ENCODE measurements at places on chromosomes 13 and 19.

- no peak for DNase-seq
Observed at GRCh38 chr13:80214521-80214991, 126.4 kb downstream of the SPRY2 start.

DNA sequence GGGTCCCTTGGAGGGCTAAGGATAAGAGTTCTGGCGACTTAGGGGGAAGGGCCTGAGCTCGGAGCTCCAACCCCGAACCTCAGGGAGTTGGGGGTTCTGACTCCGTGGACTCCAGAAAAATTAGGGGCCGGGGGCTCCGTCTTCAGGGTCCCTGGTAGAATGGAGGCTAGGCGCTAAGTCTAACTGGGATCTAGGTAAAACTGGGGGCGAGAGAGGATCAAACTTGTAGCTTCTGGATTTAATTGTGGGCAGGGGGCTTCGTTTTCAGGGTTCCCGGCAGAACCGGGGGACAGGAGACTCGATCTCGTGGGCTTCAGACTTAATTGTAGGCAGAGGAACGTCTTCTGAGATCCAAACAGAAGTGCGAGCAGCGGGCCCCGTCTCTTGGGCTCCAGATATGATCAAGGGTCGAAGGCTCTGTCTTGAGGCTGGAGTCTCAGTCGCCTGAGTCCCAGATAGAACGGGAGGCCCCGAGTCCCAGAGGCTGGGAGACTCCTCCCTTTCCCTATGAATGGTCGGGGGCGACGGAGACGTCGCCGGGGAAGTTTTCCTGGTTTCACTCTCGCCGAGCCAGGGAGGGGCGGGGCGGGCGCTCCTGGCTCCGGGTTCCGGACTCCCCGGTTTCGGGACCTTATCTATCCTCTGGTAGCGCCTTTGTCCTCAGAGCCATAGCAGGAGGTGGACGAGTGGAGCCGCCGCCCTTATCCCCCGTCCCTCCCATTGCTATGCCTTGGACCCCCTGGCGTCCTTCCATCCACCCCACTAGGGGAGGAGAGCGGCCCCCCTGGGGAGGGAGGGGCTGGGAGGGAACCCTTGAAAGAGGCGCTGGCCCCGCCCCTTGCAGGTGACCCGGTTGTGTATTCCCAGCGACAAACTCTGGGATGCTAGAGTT is 1.3 kb downstream of the NECTIN2 start:
- no peak for DNase-seq

- no peak for DNase-seq
Observed at GRCh38 chr13:25136880-25137787, 35.0 kb downstream of the AMER2 start.

GRCh38 chr19:35248310-35249145 is at the start of gene LSR:
LSR (plus strand) TSS chr19:35249002; CDS start chr19:35249023, 21 bp downstream.
- peak; percentile 91 for DNase-seq

DNA sequence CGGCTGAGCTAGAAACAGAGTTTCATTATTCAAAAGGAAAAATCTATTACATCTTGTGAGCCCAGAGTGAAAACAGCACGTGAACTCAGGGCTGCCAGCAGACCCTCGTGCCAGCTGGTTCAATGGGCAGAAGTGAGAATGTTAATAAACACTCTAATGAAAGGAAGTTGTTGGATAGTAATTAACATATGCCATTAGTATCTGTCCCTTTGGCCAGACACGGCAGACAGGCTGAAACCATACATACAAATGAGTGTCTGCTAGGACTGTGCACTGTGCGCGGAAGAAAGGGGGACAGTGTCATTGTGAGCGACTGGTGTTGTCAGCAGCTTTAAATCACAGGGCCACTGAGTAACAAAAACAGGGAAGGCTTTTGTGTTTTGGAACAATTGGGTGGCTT is 121.9 kb upstream of the TSC22D1 start:
- DNase-seq: no peak

DNA sequence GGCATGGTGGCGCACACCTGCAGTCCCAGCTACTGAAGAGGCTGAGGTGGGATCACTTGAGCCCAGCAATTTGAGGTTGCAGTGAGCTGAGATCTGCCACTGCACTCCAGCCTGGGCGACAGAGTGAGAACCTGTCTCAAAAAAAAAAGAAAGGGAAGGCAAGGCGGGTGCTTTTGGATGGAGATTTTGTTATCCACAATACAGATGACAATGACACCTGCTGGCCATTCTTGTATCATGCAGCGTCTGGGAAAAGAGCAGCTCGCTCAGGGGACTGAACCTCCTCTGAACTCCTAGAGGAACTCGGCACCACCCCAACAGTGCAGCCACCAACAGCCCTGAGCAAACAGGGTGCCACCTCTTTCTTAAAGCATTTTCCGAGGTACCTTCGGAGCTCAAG is 22.8 kb downstream of the HAUS8 start:
- no peak for DNase-seq
